ENCODE measurements at places on chromosomes 12 and 14.

DNA sequence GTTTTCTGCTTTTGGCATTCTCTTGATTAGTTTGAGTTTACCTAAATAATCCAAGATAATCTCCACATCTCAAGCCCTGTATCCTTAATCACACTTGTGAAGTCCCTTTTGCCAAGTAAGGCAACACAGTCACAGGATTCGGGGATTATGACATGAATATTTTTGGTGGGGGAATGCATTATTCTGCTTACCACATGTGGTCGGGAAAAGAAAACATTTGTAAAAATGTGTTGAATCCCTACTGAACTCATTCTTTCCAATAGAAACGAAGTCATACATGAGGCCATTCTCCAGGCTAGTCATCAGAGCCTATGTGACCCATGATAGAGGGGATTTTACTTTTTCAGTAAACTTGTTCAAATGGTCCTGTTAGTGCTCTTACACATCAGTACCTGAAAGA lies 58.5 kb upstream of the PRICKLE1 start:
- DNase-seq, result no peak

DNA sequence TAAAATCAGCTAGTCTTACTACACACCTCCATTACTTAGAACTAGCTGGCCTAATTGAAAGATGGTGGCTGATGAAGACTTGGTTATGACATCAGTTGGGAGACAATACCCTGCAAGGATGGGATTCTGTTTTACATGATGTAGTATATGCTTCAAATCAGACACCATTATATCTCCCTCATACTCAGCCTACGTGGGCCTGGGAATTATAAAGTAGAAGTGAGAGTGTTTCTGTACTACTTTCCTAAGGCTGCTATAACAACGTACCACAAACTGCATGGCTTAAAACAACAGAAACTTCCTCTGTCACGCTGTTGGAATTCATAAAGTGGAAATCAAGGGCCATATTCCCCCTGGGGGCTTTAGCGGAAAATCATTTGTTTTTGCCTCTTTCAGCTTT lies 190.4 kb downstream of the PAH start:
- DNase-seq, result no peak

DNA sequence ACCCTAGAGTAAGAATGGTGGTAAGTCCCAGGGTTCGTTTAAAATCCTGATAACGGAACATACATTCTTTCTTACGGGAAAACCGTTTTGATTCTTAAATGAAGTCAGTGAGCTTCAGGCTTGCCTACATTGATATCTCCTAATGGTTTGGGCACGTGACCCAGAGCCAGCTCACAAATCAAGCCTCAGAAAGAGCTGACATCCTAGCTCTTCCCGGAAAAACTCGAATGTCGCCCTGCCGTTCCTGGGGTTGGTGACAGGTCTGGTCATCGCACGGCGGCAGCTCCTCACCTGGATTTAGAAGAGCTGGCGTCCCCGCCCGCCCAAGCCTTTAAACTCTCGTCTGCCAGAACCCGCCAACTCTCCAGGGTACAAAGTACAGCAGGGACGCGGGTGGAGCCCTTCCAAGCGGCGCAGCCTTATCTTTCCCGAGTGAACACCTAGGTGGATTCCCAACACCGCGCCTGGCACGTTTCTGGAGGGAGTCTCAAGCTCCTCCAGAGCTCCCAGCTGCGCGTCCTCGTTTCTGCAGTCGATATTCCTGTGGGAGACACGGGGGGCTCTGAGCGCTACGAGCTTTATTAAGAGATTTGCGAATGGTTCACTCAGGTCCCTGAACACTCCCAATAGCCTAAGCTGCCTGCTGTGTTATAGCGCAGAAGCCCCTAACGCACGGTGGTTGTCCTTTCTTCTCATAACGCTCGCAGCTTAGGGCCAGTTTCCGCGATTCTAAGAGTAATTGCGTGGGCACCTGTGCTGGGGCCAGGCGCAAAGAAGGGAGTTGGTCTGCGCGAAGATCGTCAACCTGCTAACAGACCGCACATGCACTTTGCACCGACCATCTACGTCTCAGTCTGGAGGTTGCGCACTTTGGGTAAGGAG lies at the start of gene SSTR1:
TSS of gene SSTR1 (plus strand) at position 169 of the 882 bp plus-strand sequence. CDS start 1,486 bp downstream, outside the sequence.
- no peak for DNase-seq

- no peak for DNase-seq
Observed at GRCh38 chr12:12018454-12018853, 52.3 kb upstream of the BCL2L14 start.

DNA sequence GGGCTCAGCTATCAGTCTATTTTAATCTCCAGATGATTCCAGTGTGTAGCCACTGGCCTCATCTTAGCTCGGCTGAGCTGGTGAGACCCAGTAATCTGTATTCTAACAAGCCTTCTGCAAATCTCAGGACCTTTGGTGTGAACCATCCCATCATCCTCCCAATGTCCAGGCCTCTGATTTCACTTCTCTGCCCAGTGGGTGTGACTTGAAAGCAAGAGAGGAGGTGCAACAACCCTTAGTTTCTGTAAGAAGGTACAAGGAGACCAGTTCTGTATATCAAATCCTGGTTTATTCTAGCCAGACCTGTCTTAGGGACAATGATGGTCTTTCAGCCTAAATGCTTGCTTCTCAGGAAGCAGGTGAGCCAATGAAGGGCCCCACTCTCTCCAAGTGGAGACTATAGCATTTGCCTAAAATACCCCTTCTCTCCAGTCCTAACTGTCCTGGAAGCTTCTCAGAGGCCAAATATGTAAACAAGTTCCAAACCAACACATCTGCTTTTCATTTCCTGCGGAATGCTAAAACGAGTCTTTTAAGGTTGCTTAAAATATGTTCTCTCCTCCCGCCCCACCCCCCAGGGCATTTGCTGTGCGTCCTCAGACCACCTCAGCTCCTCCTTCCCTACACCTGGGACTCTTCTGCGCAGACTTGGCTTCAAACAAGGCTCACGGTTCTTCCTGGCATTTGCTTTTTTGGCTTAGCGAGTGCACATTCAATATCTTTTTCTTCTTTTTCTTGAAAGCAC lies 78.4 kb upstream of the FUT8 start:
- no peak for DNase-seq

DNA sequence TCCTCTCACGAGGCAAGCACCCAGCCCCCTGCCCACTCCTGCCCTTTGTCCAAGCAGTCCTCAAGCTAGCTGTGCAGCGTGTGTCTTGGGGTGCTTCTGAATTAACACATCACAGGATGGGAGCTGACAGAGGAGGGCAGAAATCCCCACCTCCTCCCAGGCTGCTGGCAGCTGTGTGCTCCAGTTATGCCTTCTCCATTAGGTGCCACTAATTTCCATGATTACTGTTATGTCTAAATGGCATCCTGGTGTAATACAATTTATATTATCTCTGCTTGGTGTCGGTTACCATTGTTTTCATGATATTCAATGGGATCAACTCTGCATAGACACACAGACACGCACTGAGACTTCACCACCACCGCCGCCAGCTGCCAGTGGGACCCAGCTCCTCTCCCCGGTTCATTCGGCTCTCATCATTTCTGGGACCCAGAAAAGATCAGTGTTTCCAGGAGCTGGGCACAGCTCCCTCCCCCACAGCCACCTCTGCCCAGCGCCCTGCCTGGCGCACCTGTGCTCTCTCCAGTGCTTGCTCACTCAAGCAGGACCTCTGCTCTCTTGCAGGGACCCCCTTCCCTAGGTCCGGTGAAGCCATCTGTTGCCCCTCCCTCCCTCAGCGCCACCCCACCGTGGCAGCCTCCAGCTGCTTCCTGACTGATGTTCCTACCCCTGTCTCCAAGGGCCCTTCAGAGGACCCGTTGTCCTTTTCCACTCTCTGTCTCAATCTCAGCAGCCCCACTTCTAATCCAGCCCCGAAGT lies 167.5 kb upstream of the FKBP4 start:
- DNase-seq, result no peak

Measured in CD4-positive, alpha-beta T cell treated with Interleukin-2 at 100 ng/mL for 4 hours (primary cell).